RWPE1 (cell line): ENCODE measurements at places on chromosomes 6 and 20.
A peak's percentile ranks its signal among the peaks of the same experiment; 100 is the strongest.

- no peak for DNase-seq
These were observed 31.2 kb upstream of the APCDD1L start for GRCh38 chr20:58546416-58546711.

DNA sequence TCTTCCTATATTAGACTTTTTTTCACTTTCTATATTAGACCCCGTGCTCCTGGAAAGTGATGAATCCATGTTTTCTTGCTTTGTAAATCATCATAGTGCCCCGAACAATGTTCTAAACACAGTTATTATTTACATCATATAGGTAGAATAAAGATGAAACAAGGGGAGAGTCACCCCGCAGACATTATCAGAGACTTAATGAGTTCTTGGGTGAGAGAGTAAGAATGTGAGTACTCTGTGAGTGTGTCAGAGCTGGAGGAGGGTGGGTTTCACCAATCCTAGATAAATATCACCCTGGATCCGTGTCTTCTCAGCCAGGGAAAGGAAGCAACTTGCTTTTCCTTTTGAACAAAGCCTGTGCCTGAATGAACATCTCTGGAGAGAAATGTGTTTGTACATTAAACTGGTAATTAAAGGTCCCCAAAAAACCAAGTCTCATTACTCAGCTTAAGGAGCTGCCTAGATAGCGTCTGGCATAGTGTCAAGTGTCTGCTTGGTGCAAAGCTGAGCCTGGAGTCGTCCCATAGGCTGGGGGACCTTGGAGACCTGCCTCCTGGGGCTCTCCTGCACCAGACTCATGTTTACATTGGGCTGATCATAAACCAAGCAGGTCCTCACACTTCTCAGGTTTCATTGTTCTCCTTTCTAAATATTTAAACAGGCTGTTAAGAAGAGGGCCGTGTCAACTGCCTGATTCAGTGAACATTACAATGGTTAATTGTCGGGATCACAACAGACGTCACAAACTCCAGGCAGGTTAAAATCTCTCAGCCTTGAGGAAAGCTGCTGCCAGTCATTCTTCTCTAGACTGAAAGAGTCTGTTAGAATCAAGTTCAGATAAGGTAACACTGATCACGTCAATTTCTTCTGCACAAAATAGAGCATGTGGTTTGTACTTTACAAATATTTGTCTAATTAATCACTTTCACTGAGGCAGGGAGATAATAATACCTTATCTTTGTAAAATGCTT is 179.7 kb upstream of the MYLIP start:
- peak; percentile 39 for DNase-seq

DNA sequence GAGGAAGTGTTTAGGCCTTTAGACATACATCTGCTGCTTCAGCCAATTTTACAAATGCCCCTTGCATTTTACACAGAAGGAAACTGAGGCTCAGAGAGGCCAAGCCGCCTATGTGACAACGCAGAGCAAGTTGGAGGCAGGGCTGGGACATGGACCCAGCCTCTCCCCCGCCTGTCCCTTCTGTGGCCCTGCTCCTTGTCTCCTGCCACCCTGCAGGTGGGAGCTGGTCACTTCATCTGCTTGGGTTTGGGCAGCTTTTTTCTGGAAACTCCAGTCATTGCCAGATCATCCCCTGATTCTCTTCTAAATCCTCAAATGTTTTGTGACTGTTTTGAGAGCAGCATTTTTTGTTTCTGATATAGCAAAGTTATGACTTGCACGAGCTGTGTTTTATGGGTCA is 68.9 kb downstream of the DLGAP4 start:
- DNase-seq = no peak

DNA sequence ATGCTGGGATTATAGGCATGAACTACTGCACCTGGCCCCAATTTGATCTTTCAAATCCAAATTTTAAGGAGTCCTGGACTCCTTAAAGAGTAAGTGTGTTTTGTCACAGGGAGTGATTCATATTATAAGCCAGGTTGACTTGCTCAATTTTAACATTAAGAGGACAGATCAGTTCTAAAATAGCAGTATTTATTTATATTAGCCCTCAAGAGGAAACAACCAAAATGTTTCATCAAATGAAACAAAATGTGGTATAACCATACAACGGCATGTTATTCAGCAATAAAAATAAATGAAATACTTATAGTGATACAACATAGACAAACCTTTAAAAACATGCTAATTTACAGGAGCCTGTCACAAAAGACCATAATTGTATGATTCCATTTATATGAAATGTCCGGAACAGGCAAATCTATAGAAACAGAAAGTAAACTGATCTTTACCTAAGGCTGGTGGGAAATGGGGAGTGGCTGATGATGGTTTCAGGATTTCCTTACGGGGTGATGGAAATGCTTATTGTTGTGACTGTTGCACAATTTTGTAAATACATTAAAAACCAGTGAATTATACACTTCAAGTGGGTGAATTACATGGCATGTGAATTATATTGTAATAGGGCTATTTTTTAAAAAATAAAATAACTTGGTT is 637.4 kb downstream of the MMUT start:
- no peak for DNase-seq

- DNase-seq = no peak
These were observed 22.6 kb downstream of the CST4 start for GRCh38 chr20:23666189-23666588.

GRCh38 chr20:19026121-19026878 is 186.1 kb upstream of the SLC24A3 start:
- no peak for DNase-seq

- no peak for DNase-seq
These were observed 61.2 kb upstream of the TRAF3IP2 start for GRCh38 chr6:111666847-111667246.

- DNase-seq = no peak
These were observed 10.2 kb downstream of the DYNLRB1 start for GRCh38 chr20:34526466-34526865.

GRCh38 chr20:24664266-24664986 is 195.0 kb downstream of the SYNDIG1 start:
- DNase-seq = no peak

GRCh38 chr6:83536647-83537589 is 24.6 kb downstream of the PRSS35 start:
- DNase-seq = no peak

- DNase-seq = peak; percentile 24
These were observed 193.5 kb downstream of the UNC5CL start for GRCh38 chr6:40845553-40845952.

GRCh38 chr6:137989664-137990063 is 117.6 kb downstream of the PERP start:
- no peak for DNase-seq

DNA sequence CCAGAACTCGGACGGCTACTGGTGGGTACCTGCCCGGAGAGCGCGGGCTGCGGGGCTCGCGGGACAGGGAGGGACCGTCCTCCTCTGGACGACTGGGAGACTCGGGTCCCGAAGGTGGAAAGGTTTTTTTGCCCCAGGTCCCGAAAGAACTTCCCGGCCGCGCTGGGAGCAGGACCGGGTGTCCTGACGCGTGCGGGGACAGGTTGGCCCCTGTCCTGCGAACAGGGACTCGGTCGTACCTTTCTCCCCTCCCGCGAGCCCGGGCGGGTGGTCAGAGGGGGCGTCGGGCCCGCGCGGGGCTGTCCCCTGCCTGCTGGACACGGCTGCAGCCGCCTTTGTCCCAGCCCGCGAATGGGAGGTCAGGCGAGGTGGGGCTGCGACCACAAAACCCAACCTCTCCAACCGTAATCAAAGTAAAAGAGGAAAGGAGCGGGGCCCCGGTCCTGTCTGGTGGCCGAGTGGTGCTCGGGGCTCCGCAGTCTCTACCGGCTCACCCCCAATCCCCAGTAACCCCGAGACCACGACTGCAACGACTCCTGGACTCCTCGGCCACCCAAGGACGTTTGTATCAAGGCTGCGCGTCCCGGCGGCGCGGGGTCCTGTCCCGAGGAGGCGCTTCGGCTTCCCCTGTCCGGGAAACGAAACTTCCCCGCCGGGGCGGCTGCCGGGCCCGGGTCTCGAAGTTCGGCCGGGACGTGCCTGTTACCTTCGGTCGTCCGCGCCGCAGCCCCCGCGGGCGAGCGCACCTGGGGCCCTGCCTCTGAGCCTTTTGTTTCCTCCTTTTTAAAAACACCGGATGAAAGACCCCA is 798 bp downstream of the DSP start:
- DNase-seq = no peak

GRCh38 chr20:6863798-6864201 is 96.3 kb downstream of the BMP2 start:
- no peak for DNase-seq

GRCh38 chr6:55304747-55305146 is 22.5 kb upstream of the GFRAL start:
- DNase-seq = no peak

GRCh38 chr6:74872754-74873476 is 332.9 kb downstream of the COL12A1 start:
- no peak for DNase-seq

GRCh38 chr6:72999995-73000394 is 225.3 kb downstream of the KHDC1L start:
- DNase-seq = no peak

DNA sequence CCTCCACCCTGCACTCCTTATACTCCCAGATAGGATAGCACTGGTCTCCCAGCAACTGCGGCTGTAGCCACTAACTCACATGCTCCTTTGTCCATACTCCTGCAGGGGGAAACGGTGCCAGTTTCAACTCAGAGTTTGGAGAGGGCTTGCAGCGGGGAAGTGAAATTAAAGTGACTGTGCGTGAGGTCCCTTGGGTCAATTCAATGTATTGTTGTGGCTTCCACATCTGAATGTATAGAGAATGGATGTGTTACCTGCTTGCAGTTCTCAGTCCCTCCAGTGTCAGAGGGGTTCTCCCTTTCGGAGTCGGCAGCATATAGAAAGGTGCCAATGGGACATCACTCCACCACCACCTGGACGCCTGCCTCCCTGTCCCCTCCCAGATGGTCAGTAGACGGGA is 93.6 kb upstream of the CNKSR3 start:
- no peak for DNase-seq

DNA sequence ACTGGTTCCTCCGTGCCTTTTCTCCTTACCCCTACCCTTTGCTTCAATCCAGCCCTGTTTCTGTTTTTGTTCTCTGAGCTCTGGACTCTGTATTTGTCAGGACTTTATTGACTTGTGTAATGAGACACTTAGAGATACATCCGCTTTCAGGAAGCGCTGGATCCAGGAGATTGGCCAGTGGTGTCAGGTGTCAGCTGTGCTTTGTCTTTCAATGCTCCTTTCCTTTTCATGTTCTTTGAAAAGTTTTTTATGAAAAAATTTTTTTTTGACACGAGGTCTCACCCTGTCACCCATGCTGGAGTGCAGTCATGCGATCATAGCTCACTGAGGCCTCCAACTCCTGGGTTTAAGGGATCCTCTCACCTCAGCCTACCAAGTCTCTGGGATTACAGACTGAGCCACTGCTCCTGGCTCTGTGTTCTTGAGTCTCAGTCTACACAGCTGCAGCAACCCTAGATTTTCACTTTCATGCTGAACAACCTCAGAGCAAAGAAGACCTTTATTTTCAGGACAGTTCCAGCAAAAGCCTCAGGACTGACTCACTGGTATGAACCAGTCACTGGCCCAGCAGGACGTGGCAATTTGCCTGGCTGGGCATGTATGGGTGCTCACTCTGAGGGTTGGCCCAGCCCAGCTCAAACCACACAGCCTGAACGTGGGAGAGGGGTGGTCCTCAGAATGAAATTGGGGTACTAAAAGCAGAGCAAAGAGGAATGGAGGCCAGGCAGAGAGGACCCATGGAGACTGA is 108.5 kb downstream of the DHX35 start:
- DNase-seq = peak; percentile 84

DNA sequence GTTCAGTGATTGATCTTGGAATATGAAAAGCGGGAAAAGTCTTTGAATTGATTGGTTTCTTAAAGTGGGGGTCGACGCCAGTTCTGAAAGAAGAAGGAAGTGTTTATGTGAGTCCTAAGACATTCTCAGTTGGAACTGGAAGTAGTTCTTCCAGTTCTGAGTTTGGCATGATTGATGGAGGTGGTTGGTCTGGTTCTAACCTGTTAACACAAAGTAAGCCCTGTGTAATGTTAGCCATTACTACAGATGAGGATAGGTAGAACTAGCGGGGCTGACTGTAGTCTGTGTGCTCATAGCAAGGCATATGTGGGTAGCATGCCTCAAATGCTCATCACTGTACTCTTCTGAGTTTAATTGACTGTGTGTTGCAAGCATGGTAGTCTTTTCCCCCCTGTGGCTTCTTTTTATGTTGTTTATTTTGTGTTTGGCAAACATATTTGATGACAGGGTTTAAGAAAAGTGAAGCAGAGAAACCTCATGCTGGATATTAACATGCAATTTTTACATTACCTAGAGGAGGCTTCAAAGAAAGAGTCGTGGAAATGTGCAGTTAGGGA is 24.9 kb downstream of the CITED2 start:
- DNase-seq = peak; percentile 29

GRCh38 chr6:142568857-142569597 is 267.2 kb downstream of the ADGRG6 start:
- no peak for DNase-seq

- DNase-seq = no peak
These were observed 3.4 kb downstream of the PRDM13 start for GRCh38 chr6:99609905-99610489.

DNA sequence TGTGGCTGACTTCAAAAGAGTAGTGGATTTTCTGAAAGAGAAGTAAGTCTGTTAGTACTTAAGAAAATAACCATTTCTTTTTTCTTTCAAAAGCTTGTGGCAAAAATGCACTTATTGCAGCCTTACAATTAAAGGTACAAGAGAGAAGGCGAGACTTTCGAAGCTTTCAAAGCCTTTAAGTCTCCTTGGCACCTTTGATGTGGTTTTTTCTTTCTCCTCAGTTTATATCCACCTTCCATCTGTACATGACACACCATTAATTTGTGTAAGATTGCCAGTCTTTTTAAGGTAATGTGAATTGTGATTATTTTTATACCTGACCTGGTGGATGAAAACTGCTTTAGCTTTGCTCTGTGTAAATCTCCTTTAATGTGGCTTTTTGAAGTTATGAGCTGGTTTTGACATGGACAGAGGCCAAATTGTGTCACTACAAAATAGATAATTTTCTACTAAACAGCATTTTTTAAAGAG is 466.1 kb downstream of the CDKAL1 start:
- DNase-seq = no peak

- no peak for DNase-seq
These were observed 18.1 kb downstream of the ZNFX1 start for GRCh38 chr20:49259799-49260198.

DNA sequence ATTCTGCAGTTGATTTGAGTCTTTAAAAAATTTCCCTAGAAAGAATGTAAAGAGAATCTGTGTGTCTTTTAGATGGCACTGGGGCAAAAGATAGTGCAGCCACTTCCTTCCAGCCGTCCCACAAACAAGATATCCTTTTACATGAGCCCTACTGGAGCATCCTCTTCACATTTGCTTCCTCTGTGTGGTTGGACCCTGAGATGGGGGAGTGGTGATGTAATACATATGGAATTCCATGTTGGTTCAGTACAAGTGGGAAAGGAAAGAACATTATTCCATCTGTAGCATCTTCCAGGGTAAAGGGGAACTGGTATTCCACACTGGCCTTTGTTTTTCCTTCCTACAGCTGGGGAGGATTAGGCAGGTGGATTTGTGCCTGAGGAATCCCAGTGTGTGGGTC is 78.9 kb upstream of the ISM1 start:
- DNase-seq = no peak
